ENCODE measurements at places on chromosomes 2 and 18.

- no peak for DNase-seq
Measured at GRCh38 chr2:116718451-116718850, 1096.0 kb upstream of the DDX18 start.

DNA sequence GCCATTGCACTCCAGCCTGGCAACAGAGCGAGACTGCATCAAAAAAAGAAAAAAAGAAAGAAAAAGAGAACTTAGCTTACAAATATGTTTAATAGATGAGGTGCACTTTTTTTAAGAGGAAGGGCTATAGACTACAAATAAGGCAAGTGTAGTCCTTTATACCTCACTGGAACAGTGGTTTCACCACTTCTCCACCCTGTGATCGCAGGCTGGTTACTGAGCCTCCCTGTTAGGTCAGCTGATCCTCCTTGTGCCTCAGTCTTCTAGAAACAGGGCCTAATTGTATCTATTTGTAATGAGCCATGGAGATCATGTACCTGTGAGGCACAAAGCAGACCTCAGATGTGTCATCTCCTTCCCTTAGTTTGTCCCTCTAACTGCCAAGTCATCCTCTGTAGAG lies 4.5 kb downstream of the CXCR2 start:
- DNase-seq = no peak

DNA sequence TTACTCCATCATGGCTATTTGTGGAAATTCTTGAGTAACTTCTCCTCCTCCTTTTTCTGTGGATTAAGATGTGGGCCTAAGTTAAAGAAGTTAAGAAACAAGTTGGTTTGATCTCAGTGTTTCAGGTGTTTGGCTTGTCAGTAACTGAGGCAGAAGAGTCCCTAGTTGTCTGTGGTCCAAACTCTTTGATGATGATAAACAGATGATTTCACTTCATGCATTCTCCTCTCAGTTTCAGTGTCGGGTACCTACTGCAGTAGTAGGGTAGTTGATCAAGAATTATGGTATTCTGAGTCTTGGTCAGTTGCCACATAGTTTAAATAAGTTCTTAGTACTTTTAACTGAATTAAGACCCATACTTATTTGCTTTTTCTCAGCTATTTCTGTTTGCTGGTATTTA lies 85.6 kb downstream of the NCOA1 start:
- DNase-seq = no peak

DNA sequence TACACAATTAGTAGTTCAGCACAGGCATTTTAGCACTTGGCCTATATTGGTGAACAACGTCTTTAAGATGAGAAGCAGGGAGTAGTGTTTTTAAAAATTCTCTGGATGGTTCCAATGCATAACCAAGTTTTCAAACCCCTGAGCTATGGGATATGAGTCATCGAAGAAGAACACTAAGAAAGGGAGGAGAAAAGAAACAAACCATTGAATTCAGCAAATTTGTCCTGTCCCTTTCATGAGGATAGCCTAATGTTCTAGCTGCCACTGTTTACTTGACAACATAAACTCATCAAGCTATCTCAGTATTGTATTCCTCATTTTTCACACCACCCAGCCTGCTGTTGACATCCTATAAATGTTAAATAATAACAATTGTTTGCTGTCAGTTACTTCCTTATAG lies 158.0 kb downstream of the BARD1 start:
- no peak for DNase-seq

- no peak for DNase-seq
Measured at GRCh38 chr2:73611867-73612266, 30.4 kb downstream of the NAT8 start.

GRCh38 chr18:35041815-35042387 lies 688 bp downstream of the MAPRE2 start:
- DNase-seq = no peak

- no peak for DNase-seq
Measured at GRCh38 chr2:50379351-50379750, 652.6 kb downstream of the NRXN1 start.

- DNase-seq = no peak
Measured at GRCh38 chr2:224347176-224348051, 54.5 kb downstream of the FAM124B start.

GRCh38 chr2:238720232-238720672 lies 127.6 kb upstream of the TWIST2 start:
- peak; percentile 79 for DNase-seq

DNA sequence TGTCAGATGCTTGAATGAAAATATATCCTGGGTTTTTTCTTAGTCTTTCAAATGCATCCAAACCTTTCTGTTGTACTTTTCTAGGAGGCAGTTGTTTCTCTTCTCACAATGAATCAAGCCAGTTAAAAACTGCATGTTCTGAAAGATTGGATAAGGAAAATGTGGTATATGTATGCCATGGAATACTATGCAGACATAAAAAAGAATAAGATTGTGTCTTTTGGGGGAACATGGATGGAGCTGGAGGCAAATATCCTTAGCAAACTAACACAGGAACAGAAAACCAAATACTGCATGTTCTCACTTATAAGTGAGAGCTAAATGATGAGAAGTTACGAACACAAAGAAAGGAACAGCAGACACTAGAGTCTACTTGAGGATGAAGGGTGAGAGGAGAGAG lies 51.7 kb upstream of the MAPK4 start:
- DNase-seq = no peak

DNA sequence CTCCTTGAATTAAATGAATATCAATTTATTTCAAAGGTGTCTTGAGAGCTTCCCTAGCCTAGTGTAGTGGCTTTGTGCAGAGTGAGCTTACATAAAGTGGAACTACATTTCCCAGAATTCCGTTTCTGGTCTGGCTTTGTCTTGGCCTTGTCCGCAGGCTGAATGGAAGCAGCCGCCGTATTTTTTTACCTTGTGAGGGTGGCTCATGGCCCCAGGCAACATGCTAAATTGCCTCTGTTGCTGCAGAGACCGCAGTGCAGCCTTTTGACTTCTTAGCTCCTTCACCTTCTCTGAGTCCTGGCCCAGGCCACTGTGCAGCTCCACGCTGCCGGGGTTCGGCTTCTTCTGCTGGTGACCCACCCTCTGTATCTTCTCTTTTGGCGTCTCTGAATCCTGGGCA lies 114.8 kb upstream of the SLC38A11 start:
- no peak for DNase-seq

- DNase-seq = no peak
Measured at GRCh38 chr18:76633588-76634269, 138.7 kb upstream of the ZNF516 start.

GRCh38 chr2:110755491-110756078 lies 23.2 kb downstream of the ACOXL start:
- DNase-seq = no peak

DNA sequence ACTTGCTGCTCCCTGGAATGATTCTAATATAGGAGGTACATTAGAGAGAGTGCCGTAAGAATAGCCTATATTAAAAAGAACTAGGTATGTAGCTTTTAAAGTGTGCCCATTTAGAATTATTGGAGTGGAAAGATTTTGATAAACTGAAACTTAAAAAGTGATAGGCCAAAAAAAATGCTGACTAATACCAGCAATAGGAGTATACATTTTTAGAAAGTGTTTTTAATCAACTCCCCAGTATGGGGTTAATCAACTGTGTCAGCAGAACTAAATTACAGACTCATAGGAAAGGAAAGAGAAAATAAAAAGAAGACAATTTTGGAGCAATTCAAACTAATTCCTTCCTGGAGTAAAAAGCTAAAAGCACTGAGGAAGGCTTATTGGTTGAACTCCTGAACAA lies 13.3 kb upstream of the MEIS1 start:
- DNase-seq = no peak

DNA sequence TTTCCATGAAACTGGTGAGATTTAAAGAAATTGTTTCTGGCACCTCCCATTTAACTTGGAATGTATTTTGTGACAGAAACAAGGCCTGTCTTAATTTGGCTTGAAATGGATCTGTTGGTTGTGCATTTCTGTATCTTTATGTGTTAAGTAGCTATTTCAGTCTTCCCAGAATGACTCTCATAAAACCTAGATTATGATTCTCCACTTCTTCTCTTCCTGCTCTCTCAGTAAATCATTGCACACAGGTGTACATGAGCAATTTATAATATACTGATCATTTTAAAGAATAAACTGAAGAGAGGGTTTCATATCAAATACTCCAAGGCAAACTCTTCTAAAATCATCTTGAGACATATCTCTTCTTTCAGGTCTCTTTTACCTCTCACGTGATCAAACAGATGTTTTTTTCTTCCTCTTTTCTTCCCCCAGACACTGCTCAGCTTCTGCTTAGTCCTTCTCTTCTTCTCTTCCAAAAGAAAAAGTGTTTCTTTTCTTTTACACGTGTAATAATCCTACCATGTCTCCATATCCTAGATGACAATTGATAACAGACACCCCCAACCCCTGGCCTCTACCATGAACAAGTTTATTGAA lies 112.0 kb downstream of the PPP1R1C start:
- no peak for DNase-seq

DNA sequence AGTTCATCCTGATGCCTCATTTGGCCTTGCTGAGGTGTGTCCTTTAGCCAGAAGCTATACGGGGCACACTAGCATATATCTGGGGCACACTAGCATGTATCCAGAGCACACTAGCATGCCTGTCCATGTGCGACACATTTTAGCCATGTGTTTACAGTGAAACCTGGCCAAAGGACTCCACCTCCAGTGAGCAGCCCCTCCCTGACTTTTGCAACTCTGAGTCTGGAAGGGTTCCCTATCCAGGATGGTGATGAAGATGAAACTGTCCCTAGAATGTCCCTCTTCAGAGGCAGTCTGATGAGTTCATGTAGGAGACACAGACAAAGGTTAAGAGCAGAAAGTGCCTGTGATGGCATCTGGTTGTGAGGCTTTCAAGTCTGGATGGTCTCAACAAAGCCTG lies 61.4 kb upstream of the LGALSL start:
- DNase-seq = no peak

DNA sequence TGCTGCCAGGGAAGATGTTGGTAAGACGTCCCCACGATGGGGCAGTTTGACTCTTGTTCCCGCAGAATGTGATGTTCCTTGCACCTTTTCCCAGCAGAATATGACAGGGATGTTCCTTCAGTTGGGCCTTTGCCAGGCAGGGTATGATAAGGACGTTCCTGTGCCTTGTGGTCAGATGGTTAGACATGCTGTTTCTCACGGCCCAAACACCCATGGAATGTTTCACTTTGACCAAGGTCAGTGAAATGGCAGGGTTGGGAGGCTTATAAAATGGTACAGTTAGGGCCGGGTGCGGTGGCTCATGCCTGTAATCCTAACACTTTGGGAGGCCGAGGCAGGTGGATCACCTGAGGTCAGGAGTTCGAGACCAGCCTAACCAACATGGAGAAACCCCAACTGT lies 40.3 kb upstream of the YPEL5 start:
- no peak for DNase-seq

- DNase-seq = no peak
Measured at GRCh38 chr2:63057249-63058143, 6.9 kb downstream of the OTX1 start.

- DNase-seq = no peak
Measured at GRCh38 chr18:7334973-7335568, 104.2 kb downstream of the LRRC30 start.

GRCh38 chr2:4915357-4915756 lies 776.8 kb upstream of the SOX11 start:
- no peak for DNase-seq

DNA sequence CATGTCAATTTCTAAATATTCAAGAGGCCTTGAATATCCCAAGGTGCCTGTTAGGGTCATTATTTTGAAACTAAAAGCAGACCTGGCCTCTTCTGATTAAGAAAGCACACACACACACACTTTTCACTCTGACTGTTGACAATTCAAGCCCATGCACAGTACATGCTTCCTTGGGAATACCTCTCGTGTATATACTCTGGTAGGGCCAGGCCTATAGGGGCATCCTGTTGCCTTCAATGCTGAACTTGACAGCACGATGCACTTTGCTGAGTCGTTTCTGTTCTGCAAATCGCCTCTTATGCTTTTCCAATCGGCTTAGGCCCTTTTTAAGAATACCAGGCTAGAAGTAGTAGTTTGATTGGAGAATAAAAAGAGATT lies 40.6 kb downstream of the IWS1 start:
- DNase-seq = no peak

GRCh38 chr2:98691303-98691702 lies 39.6 kb downstream of the MGAT4A start:
- DNase-seq = no peak

GRCh38 chr2:224751996-224752698 lies 36.0 kb upstream of the CCDC195 start:
- no peak for DNase-seq

- no peak for DNase-seq
Measured at GRCh38 chr2:101623031-101623521, 74.4 kb upstream of the MAP4K4 start.

- DNase-seq = no peak
Measured at GRCh38 chr18:6731222-6731596, 1.7 kb downstream of the ARHGAP28 start.

- no peak for DNase-seq
Measured at GRCh38 chr2:134216152-134216829, 37.6 kb upstream of the MGAT5 start.

DNA sequence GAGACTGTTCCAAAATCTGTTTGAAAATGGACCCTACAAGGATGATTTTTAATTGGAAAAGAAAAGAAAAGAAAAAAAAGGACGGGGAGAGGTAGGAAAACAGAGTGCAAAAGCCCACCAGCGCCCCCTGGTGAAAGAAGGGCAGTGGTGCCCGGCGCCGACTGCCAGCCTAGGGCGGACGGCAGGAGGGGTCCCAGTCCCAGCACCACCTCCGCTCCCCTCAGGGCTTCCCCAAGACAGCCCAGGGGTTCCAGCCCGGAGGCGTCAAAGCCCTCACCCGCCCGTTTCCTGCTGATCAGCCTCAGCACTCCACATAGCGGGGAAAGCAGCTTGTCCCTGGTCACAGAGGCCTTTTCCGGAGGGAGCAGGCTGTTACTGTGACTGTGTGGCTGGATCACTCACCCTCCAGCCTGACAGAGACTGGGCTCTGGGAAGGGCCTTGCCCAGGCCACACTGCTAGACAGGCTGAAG lies 213.9 kb downstream of the TFCP2L1 start:
- peak; percentile 80 for DNase-seq

DNA sequence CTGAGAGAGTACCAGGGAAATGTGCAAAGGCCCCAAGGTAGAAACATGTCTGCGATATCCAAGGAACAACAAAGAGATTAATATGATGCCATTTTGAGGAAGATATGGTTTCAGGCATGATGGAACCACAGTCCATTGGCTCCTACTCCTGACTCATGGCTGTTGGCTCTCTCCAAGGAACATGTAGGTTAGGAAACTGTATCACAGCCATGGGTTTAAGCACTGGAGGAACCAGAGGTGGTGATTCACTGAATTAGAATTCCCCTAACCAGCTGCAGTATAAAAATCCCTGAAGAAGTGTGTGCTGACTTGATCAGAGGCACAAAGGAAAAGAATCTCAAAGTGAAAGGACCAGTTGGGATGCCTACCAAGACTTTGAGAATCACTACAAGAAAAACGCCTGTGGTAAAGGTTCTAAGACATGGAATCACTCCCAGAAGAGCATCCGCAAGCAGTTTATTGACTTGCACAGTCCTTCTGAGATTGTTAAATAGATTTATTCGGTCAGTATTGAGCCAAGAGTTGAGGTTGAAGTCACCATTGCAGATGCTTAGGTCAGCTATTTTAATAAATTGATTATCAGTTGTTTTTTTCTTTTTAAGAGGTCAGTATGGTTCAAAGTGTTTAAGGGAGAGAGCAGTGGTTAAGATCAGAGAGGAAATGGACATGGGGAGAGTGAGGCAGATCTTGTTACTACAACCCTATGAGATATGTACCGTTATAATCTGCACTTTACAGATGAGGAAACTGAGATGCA lies 110.7 kb upstream of the OTX1 start:
- no peak for DNase-seq
